ENCODE measurements at places on chromosomes 13 and 19.

- no peak for DNase-seq
These were observed 31.9 kb downstream of the CHST8 start for GRCh38 chr19:33653684-33654083.

DNA sequence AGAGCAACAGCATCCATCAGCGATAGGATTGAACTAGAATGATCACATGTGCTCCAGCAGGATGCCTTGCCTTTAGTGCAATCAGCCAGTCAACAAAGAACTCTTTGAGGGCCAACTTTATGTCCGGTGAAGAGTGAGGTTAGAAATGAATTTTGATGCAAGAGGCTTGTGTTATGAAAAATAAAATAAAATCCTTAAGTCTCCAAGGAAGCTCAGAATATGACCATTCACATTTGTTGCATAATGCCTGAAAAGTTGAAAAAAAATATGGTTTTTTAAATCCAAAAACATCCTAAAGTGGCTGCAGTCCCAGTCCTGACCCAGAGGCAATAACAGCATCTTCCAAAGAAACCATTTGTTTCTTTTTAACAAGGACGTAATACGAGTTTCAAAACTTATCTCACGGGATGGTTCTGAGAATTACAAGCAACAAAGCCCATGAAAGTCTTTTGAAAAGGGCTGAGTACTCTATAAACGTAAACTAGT is 61.3 kb downstream of the DCLK1 start:
- peak; percentile 61 for DNase-seq

DNA sequence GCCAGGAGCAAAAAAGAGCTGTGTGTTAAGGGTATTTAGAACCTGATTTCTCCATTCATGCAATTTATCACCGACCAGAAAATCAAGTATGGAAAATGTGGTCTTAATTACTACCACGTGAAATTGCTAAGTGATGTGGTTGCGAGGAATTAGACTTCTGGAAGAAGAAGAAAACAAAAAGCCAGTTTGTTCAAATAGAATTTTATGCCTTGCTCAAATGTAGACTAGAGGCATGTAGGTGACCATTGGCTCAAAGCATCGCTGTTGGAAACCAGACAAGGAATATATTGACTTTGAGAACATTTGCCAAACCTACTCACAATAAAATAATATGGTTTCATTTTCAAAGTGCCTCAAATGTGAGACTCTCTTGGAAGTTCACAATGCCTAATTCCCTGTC is 57.3 kb upstream of the LRCH1 start:
- DNase-seq: peak; percentile 33

- no peak for DNase-seq
These were observed 86.8 kb upstream of the SCEL start for GRCh38 chr13:77448689-77449088.

DNA sequence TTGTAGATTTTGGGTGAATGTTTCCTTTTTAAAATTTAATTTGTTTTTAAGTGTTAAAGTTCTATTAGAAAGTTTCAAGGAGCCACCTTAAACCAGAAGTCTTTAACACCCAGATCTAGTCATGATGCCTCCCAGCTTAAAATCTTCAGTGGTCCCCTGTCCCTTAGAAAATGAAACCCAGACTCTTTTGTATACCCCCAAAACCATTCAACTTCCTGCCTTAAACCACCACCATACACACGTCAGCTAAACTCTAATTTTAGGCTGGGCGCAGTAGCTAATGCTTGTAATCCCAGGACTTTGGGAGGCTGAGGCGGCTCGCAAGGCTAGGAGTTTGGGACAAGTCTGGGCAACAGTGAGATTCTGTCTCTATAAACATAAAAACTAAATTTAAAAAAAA is 37.9 kb downstream of the N4BP2L1 start:
- DNase-seq: no peak

DNA sequence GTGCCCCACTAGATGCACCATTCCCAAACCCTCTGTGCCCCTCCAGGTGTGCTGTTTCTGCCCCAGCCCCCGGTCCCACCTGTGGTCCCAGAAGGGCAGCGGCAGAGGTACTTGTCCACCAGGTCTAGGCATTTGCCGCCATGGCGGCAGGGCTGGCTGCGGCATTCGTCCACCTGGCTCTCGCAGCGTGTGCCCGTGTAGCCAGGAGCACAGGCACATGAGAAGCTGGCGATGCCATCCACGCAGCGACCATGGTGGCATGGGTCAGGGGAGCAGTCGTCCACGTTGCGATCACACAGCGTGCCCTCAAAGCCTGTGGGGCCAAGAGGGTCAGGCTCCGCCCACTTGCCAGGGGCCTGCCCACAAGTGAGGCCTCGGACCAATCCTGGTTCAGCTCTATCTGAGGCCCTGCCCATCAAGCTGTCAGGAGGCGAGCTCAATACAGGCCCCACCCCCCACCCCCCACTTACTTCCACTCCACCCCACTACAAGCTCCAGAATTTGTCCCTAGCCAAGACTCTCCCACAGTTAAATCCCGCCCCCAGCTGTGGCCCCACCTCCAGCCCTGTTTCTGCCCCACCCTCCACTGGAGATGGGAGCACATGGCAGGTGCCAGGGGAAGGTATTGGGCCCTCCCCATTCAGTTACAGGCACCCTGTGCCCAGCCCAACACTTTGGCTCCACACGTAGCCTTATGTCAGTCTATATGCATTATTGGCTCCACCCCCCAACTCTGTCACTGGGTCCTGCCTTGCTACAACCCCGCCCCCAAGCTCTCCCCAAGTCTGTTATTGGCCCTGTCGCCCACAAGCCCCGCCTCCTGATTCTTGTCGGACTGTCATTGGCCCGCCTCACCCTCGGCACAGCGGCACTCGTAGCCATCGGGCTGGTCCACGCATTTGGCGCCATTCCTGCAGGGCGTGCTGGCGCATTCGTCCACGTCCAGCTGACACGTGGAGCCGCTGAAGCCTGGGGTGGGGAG is 13.5 kb downstream of the NOTCH3 start:
- DNase-seq: peak; percentile 34

DNA sequence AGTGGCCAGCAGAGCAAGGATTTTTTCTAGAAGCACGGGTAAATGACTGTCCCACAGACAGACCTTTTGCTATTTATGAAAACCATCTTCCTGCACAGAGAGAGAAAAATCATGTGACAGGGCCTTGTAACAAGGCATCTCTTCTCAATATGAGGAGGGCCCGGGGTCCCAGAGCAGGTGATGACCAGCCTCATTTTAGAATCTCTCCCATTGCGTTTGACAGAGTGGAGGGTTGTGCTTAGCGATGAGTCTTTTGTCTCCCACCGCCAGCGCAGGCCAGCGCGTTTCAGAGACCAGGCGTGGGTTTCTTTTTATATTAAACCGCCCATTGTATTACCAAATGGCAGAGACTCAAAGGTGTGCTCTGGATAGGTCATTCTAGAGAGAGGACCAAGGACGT is 97.4 kb upstream of the UBL3 start:
- DNase-seq: no peak

DNA sequence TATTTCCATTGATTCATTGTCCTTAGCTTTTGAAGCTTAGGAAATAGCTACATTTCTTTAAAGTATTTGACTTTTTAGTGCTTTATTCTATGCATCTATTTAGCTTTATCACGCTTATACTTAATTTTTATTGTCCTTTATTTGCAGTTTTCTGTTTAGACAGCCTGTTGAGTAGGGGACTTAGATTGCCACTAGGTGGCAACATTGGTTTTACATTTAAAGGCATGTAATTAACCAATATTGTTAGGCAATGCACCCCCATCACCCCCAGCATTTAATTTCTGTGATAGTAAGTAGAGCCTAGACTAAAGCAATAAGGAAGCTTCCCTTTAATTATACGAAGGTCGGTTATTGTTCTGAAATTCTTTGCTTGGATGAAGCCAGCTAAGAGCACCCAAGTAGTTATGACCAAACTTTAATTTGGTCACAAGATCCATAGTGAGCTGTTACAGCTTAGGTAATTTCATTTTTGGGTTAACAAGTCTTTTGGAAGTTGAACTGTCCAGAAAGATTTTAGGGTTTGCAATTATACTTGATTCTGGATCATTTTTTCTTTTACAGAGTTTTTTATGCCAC is 36.5 kb downstream of the B3GLCT start:
- DNase-seq: no peak

GRCh38 chr19:55287361-55288079 is 3.7 kb downstream of the BRSK1 start:
- DNase-seq: no peak

DNA sequence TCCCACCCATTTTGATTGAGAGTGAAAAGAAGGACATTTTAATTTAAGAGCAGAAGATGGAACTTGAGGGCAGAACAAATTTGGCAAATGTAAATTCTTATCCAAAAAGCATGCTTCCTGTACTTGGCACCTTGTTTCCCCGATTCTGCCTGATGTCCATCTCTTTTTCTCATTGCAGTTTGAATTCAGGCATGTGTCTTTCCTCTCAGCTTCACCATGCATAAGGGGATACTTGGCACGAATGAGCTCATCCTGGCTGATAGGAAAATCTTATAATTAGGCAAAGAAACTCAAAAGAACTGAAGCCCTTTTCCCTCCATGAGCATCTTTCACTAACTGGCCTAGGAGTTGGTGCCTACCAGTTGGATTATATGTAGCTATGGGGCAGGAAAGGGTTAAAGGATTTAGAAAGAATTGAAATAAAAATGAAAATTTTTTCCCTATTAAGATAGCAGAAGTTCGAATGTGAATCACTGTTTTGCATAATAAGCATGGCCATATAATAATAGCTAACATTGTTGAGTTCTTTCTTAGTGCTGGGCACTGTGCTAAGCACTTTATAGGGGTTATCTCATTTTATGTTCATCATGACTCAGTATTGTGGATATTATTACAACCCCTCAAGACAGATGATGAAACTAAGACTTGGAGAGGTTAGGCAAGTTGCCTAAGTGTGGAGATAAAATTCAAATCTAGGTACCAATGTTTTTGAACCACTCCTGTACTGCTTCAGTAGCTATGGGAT is 386.6 kb downstream of the KCNRG start:
- no peak for DNase-seq

- no peak for DNase-seq
These were observed 55.7 kb downstream of the TM9SF2 start for GRCh38 chr13:99556867-99557443.

GRCh38 chr13:78636495-78636894 is 22.5 kb downstream of the OBI1 start:
- DNase-seq: no peak

DNA sequence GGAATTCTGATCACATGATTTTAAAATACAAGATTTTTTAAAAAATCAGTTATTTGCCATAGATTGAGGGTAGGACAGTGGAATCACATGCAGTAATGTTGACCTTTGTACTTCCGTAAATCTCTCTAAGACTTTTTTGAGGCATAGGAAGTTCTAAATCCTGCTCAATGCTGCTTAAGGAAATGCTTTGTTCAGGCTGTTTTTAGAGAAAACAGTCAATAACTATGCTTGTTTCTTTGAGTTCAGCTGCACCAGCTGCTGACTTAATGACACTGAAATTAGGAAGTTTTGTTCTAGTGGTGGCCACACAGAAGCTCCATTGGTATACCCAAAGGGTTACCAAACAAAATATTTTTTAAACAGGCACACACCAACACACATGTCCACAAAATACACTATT is 60.9 kb downstream of the KLF12 start:
- DNase-seq: no peak

DNA sequence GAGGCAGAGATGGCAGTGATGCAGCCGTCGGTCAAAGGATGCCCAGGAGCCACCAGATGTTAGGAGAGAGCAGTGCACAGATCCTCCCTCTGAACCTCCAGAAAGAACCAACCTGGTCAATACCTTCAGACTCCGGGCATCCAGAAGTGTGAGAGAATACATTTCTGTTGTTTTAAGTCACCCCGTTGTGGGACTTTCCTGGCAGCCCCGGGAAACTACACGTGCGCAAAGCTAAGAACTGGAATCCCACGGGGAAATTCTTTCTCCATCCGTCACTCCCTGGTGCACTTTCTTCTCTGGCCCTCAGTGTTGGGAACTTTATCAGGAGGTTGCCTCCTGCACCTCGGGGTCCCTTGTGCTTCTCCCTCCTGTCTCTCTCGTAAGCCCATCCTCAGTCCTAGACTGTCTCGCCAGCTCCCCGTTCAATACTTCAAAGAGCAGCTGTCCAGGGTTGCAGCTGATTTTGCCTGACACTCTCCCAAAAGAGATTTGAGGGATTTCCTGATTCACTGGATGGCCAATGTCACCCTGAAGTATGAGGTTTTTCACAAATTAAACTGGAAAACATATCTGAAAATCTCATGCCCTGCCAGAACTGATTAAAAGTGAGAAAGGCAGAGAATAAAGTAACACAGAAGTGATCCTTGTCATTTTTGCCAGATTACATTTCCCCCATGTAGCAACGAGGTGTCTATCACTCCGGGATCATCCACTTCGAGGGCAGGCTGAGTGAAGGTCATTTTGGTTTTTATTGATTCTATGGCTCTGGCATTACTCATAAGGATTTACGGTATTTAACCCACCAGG is 136.8 kb downstream of the DCT start:
- DNase-seq: no peak

DNA sequence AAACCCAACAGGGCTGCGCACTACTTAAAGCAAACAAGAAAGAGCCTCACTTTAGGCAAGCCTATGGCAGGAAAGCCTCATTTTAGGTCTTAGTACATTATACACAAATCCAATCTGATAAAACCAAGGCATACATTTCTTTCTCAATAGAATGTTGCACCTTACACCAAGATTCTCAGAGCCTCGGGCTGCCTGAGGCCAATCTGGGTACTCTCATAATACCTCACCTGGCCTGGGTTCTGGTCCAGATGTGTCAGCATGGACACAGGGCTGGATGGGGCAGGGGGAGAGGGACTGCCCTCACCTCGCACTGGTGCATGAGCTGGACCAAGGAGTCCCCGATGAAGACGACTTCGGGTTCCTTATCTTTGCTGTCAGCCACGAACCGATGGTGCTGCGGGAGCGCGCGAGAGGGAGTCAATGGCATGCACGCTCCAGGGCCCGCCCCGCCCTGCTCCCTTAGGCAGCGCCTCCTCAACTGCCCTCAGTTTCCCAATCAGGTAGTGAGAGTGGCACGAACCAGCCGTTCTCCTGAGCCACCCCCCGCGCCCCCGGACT is at the start of gene PRR19:
TSS of gene PRR19 (plus strand) at position 487 of the 558 bp plus-strand sequence. CDS start 7,453 bp downstream, outside the sequence.
- no peak for DNase-seq

DNA sequence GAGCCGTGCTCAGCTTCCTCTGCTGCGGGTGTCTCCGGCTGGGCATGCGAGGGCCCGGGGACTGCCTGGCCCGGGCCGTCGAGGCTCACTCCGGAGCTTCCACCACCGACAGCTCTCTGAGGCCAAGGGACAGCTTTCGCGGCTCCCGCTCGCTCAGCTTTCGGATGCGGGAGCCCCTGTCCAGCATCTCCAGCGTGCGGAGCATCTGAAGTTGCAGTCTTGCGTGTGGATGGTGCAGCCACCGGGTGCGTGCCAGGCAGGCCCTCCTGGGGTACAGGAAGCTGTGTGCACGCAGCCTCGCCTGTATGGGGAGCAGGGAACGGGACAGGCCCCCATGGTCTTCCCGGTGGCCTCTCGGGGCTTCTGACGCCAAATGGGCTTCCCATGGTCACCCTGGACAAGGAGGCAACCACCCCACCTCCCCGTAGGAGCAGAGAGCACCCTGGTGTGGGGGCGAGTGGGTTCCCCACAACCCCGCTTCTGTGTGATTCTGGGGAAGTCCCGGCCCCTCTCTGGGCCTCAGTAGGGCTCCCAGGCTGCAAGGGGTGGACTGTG is 1.2 kb downstream of the S1PR4 start:
- no peak for DNase-seq

GRCh38 chr13:39341251-39341650 is 261.7 kb downstream of the LHFPL6 start:
- DNase-seq: no peak

GRCh38 chr13:30006246-30006645 is 155.8 kb upstream of the UBL3 start:
- DNase-seq: no peak

GRCh38 chr13:41182231-41182630 is 12.1 kb downstream of the KBTBD7 start:
- DNase-seq: no peak

All from right hindlimb (tissue), 1 donor.